ENCODE measurements at places on chromosomes 5 and 9.

GRCh38 chr9:124409410-124409809 lies 5.8 kb downstream of the PSMB7 start:
- DNase-seq = no peak

DNA sequence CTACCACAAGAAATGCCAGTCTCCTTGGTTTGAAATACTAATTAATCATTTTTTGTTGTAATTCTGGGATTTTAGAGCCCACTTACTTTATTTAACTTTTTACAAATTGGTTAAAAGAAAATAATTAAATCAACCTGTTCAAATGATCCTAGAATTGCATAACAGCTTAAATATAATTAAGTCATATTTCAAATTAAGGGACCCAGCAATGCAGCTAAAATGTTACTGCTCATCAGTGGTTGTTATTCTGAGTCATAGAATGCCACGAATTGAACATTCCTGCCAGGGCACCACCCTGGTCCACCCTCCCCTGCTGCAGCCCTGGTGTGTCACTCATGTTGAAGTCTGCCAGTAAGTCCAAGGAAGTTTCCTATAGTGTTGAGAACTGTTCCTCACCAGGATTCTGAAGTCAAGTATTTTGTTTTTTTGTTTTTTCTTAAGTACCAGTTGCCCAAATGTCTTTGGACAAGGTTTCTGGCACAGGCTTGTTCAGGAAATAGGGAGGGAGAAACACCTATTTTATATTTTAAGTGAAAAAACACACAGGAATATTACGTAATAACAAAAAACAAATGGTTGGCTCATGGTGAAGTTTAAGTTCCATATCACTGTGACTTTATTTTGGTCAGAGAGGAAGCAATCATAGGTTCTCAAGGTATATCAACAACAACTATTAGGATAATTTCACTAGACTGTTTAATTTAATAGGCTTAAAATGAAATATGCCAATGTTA lies 4.3 kb upstream of the ITGA1 start:
- no peak for DNase-seq

DNA sequence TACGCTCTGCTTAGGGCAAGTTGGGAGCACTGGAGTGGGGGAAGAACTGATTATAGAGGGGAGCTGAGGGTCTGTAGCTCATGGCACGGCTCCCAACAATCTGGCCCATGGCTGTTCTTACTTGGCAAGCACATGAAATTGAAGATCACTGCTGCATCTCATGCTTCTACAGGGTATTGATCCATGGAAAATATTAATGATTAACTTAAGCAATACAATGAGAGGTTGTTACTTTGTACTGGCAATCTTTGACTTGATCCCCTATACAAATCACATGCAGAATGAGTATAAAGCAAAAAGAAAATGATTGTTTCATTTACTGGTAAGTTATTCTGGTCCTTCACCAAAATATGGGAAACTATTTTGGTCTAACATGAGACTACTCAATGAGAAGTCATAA lies 481.1 kb downstream of the PDE4D start:
- no peak for DNase-seq

DNA sequence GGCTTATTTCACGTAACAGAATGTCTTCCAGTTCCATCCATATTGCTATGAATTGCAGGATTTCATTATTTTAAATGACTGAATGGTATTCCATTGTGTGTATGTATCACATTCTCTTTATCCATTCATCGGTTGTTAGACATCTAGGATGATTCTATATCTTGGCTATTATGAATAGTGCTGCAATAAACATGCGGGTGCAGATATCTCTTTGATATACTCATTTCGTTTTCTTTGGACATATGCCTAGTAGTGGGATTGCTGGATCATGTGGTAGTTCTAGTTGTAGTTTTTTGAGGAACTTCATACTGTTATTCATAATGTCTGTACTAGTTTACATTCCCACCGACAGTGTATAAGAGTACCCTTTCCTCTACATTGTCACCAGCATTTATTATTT lies 460.5 kb downstream of the MAN2A1 start:
- DNase-seq = no peak

DNA sequence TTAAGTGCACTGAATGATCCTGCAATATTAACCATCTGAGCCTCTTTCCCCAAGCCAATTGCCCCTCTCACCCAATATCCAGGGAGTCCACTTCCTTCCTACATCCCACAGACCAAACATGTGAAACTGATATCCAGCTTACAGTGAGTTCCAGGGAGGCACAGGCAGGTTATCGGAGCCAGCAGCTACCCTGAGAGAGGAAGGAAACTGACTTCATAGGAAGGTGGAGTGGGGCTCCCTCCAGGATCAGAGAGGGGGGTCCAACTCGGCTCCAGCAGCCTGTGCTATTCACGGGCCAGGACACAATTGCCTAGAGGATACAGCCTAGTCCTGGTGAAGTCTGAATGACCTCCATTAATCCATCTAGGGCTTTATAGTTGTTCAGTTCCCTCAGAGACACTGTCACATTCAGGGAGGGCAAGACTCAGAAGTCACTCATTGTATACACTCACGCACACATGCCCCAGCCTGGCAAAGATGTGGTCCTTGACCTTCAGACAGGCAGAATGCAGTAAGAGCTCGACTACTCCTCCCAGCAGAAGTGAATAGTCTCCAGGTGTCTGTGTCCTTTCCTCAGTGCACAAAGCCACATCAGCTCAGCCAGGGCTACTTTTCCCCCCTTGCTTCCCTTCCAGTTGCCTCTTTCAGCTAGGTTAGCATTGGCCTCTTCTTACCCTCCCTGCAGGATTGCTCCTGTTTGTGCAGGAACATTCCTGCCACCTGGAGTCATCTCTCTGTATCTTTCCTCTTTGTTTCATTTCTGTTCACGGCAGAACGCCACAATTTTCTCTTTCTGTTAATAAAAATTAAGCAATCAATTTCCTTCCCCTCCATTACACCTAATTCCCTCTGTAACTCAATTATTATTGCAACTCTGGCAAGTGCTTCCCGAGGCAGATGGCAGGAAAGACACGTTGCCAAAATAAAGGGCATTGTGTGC lies 501.7 kb downstream of the ARHGEF28 start:
- no peak for DNase-seq

GRCh38 chr5:91139572-91140200 lies 243.4 kb downstream of the ARRDC3 start:
- DNase-seq = no peak

DNA sequence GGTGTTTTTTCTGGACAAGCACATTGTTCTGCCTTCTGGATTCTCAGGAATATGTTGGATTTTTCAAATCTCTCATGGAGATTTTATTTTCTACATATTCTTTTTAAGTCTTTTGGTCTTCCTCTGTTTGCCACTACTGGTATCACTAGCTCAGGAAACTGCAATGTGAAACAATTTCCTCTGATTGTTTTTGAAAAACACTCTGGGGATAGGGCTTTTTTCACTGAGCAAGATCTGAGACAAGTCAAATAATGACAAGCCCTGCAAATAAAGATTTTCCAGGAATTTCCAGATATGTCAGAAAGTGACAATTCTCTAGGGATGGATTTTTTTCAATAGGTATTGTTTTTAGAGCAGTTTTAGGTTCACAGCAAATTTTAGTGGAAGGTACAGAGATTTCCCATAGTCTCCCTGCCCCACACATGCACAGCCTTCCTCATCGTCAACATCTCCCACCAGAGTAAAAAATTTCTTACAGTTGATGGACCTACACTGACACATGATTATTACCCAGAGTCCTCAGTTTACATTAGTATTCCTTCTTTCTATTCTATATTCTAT lies 86.9 kb upstream of the TMEM161B start:
- no peak for DNase-seq

GRCh38 chr5:59158165-59158564 lies 575.3 kb downstream of the RAB3C start:
- no peak for DNase-seq

- no peak for DNase-seq
These were observed 8.9 kb downstream of the SMAD5 start for GRCh38 chr5:136141561-136141960.

DNA sequence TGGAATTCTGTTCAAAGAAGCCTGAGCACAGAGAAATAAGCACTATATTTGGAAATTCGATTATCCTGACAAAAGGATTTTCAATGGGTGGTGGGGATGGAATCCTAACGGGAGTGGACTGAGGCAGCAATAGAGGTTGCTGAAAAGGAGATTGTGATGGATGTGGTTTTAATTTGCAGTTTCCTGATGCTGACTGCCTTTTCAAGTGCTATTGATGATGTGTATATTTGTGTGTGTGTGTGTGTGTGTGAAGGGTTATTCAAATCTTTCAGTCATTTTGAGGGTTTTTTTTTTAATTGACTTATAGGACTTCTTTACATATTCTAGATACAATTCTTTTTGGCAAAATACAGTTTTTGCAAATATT lies 614.5 kb downstream of the HINT1 start:
- DNase-seq = no peak

DNA sequence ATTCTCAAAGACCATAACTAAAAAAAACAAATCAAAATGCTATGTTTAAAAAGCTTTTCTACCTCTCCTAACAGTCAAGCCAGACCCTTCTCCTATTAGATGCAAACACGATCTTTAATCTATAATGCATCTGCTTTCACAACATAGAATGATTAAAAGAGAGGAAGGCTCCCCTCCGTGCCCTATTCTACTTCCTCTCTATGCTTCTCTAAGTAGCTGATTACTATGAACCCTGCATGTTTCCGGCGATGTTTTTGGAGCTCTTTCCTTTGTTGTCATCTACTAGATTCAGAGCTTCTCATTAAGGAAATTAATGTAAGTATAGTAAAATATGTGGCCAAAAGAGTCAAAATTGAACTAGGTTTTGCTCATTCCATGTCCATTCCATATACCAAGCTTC lies 29.2 kb upstream of the CEP120 start:
- DNase-seq = no peak

DNA sequence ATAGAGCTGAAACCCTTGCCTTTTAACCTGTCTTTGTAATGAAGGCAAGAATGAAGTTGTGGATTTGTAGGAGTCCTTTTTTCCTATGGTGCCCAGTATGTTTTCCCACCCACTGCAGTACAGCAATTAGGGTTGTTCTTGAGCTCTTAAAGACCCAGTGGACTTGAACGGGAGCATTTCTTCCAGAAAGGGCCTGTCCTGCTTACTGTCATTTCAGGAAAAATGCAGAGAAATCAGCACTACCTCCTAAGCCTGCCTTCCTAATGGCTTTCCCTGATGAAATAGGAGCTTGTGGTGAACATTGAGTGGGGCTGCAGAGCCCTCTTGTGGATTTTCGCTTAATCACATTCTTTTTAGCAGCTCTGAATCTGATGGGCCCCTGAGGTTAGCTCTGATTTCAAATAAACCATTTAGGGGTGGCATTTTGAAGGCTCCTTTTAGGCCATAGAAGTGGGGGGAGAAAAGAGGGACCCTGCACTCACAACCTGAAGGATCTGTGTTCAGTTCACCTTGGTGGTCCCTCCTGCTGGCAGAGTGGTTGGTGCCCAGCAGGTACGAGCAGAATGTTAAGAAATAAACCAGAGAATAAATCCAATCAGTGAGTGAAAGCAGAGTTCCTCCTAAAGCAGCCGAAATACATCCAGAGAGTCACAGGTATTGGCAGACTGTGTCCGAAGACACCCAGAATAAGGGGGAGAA lies 188.0 kb upstream of the KLF9 start:
- peak; percentile 16 for DNase-seq

GRCh38 chr9:8717146-8717545 lies 917.6 kb upstream of the DMAC1 start:
- DNase-seq = no peak

- no peak for DNase-seq
These were observed 183.6 kb upstream of the TNC start for GRCh38 chr9:115301581-115301980.

DNA sequence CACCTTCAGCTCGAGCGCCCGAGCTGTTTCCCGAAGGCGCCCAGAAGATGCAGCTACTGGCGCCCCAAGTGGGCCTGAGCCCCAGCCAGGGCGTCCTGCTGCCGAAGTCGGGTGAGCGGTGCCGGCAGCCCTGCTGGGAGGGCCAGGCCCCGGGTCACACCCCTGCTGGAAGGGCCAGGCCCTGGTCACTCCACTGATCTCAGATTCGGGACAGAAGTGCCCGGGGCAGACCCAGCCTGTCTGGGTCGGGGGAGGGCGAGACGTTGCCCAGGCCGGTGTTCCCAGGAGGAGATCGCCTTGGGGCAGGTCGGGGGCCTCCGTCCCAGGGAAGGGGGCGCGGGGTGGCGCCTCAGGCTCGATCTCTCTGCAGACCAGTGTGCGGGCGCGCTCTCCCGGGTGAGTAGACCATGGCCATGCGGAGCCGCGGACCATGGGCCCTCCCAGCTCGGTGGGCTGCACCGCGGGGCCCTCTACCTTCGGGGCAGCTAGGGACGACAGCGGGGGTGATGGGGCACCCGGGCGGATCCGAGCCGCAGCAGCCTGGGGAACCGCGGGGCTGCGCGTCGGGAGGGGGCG lies 2.3 kb downstream of the LCNL1 start:
- no peak for DNase-seq

DNA sequence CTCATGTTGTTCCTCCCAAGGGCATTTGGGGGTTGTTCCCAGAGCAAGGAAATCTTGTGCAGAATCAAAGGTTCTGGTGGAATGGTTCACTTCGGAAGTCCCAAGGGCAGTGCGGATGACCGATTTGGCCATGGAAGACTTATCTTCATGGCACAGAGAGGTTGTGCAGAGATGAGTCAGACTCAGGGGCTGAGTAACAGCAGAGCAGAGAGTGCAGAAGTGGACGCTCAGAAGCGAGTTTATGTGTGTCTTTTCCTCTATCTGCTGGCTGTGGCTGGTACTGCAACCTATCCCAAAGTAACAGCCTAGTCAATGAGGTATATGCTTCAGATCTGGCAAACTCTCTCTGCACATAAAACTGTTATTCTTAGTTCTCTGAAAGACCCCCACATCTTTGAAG lies 118.1 kb downstream of the DPYSL3 start:
- no peak for DNase-seq

- DNase-seq = no peak
These were observed 11.2 kb upstream of the OLFM1 start for GRCh38 chr9:135076143-135076875.

- no peak for DNase-seq
These were observed 377.8 kb upstream of the IRX2 start for GRCh38 chr5:3129252-3129651.

DNA sequence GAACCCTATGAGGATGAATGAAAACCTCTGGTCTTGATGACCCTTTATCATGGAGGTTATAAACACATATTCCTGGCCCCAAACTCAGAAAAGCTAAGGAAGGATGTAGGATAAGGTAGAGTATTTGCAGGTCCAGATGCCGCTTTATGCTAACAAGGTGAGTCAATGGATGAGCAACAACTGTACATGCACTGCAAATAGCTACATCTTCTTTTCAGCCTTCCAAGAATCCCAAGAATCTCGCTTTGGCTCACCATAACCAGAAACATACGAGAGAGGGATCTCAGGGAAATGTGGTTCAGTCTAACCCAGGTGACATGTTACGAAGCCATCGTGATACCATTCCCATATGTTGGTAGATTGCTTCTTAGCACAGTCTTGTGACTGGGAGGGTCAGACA lies 152.3 kb upstream of the ANKH start:
- no peak for DNase-seq

DNA sequence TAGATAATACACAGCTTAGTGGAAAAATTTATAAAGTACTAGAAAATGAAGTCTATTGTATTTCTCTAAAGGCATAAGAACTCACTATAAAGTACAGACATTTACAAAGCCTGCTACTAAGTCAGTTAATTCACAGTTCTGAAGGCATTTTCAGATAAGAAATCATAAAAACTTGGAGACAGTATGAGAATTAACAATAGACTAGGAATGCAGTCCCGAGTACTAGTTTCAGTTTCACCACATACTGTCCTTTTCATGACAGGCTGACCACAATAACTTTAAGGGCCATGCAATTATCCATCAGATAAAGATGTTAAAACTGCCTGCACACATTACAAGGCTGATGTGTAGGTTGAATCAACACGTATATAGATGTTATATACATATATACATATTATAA lies 362.6 kb upstream of the SMC2 start:
- no peak for DNase-seq
